Colonic mucosa (tissue), 4 donors: ENCODE measurements at places on chromosomes 7 and 10. TPM values are rescaled to one million over a fixed set of nuclear protein-coding genes. Genes with fewer than 3 reads are reported as not detected.

PRRT4 gene
- total RNA-seq = not detected

RSPH10B2 gene
- total RNA-seq = not detected

GALNT11 gene
- 18.5 TPM for total RNA-seq

PON1 gene
- not detected for total RNA-seq

TFPI2 gene
- total RNA-seq = 0.30 TPM

AZGP1 gene
- total RNA-seq = 2.5 TPM

- H3K4me3 ChIP-seq = no peak overlapping the region
- H3K4me1 ChIP-seq = no peaks in the 10 kb centered on the region
- H3K27ac ChIP-seq = no peak overlapping the region
- H3K27me3 ChIP-seq = no peaks in the 10 kb centered on the region
- DNase-seq = no peak
Observed at GRCh38 chr7:123604739-123605138, 3.1 kb downstream of the ASB15 start.

DNA sequence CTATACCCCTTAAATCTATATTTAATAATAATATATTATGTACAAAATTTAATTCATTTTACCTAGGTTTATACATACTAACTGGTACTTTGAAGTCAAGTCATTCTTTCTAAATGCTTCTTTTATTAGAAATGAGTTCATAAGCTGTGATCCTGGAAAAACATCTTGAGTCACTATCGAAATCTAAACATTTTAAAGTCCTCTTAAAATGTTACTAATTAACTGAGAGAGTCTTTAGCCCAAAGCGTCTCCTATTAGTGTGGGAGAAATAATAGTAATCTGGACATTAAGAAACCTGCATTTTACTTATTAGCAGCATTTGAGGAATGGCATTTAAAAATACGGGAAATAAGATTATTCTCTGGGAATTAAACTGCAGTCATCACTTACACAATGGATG, 142.7 kb downstream of the CTNNA3 start:
- H3K27me3 ChIP-seq = no peaks in the 10 kb centered on the region
- no peak overlapping the region for H3K4me3 ChIP-seq
- H3K27ac ChIP-seq = no peak overlapping the region
- no peaks in the 10 kb centered on the region for H3K4me1 ChIP-seq
- H3K36me3 ChIP-seq = no peaks in the 10 kb centered on the region

DNA sequence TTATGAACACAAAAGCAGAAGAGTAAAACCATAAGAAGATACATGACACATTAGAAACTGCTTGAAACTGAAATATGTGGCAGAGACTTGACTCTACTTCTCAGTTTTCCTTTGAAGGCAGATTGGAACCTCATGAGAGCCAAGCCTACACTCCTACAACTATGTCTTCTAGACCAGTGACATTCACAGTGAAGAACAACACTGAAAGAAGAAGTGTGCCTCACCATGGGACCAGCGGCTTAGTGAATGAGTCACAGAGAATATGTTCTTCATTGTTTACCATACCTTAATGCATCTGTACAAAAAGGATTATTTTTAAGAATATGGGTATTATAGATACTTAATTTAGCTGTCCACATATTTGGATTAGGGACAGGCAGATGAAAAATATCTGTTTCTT, 248.3 kb downstream of the CDC14C start:
- H3K4me1 ChIP-seq = no peaks in the 10 kb centered on the region
- H3K27me3 ChIP-seq = no peaks in the 10 kb centered on the region
- no peaks in the 10 kb centered on the region for H3K36me3 ChIP-seq
- DNase-seq = no peak
- H3K4me3 ChIP-seq = no peak overlapping the region

- no peaks in the 10 kb centered on the region for H3K4me1 ChIP-seq
- H3K27ac ChIP-seq = peak overlapping the region; percentile 90
- DNase-seq = no peak
Observed at GRCh38 chr10:119726676-119727261, 919 bp downstream of the INPP5F start.

- H3K4me1 ChIP-seq = no peaks in the 10 kb centered on the region
- no peaks in the 10 kb centered on the region for H3K36me3 ChIP-seq
- no peak overlapping the region for H3K4me3 ChIP-seq
Observed at GRCh38 chr10:23139677-23140076, 44.3 kb downstream of the MSRB2 start.

DNA sequence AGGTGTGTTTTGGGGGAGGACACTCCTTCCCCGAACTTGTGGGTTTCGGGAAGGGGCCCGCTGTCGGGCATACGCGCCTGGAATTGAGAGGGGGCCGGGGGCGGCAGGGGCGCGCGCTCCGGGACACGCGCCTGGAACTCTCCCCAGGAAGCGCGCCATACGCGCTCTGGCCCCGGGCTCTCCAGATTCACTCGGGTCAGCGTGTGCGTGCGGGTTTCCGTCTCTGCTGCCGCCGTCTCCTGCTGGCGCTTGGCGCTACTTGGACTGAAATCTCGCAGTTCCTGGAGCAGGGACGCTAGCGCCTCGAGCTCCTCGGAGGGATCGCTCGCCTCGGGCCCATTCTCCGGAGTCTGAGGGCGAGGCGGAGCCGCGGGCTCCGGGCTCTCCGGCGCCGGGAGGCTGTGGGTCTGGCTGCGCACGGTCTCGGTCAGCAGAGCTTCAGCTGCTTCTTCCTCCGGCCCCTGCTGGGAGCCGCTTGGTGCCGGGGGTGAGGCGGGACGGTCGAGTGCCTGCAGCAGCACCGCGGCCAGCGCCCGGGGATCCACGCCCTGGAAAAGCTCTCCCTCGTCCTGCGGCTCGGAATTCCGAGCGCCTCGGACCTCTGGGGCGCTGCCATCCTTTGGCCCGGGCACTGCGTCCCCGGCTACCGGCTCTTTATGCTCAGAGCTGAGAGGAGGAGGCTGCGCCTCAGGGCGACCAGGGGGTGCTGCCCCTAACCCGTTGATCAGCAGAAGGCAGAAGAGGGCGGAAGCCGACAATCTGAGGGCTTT, 1.1 kb downstream of the VGF start:
- H3K4me1 ChIP-seq = peaks cover 14% of the 10 kb centered on the region
- H3K36me3 ChIP-seq = peaks cover 1% of the 10 kb centered on the region
- DNase-seq = no peak
- peaks cover 62% of the 10 kb centered on the region for H3K27me3 ChIP-seq
- no peak overlapping the region for H3K27ac ChIP-seq
- H3K4me3 ChIP-seq = peak overlapping the region; percentile 22

- DNase-seq = no peak
- H3K36me3 ChIP-seq = no peaks in the 10 kb centered on the region
- no peaks in the 10 kb centered on the region for H3K27me3 ChIP-seq
- no peak overlapping the region for H3K4me3 ChIP-seq
Observed at GRCh38 chr10:113585949-113586348, 33.1 kb downstream of the HABP2 start.

GRCh38 chr10:85105614-85106255, 777.3 kb downstream of the CCSER2 start:
- H3K4me1 ChIP-seq = no peaks in the 10 kb centered on the region
- no peaks in the 10 kb centered on the region for H3K27me3 ChIP-seq
- H3K27ac ChIP-seq = no peak overlapping the region
- DNase-seq = no peak
- no peak overlapping the region for H3K4me3 ChIP-seq

DNA sequence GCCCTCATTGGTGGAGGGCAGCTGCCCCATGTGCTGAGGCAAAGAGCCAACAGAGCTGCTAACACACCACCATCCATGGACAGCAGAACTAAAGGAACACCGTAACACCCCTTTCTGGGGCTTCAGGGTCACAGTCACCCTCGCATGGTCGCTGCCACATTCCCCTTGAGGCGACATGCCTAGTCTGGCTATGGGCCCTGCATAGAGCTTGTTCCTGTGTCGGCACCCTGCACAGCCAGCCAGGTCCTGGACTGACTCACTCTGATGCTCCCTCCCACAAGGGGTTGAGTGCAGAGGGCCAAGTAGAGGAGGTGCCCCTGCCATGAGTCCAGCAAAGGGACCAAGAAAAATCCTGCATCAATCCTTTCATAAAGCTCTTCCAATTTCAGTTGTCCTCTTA, 77.8 kb downstream of the GNAT3 start:
- no peak overlapping the region for H3K27ac ChIP-seq
- DNase-seq = no peak
- no peak overlapping the region for H3K4me3 ChIP-seq
- no peaks in the 10 kb centered on the region for H3K27me3 ChIP-seq
- H3K36me3 ChIP-seq = no peaks in the 10 kb centered on the region

GRCh38 chr10:113326160-113327111, 226.4 kb upstream of the HABP2 start:
- H3K36me3 ChIP-seq = no peaks in the 10 kb centered on the region
- no peaks in the 10 kb centered on the region for H3K4me1 ChIP-seq
- H3K27ac ChIP-seq = no peak overlapping the region
- H3K4me3 ChIP-seq = no peak overlapping the region
- DNase-seq = no peak
- H3K27me3 ChIP-seq = no peaks in the 10 kb centered on the region

- peak overlapping the region; percentile 93 for H3K27ac ChIP-seq
- H3K4me1 ChIP-seq = no peaks in the 10 kb centered on the region
- peak; percentile 73 for DNase-seq
- peak overlapping the region; percentile 78 for H3K4me3 ChIP-seq
Observed at GRCh38 chr10:29736366-29737073, 101.7 kb upstream of the SVIL start.
